Activated naive CD8-positive, alpha-beta T cell treated with anti-CD3 and anti-CD28 coated beads, Interleukin-2, amount 50 U/mL, for 16 hours (primary cell): ENCODE measurements at places on chromosomes 1 and 21.

DNA sequence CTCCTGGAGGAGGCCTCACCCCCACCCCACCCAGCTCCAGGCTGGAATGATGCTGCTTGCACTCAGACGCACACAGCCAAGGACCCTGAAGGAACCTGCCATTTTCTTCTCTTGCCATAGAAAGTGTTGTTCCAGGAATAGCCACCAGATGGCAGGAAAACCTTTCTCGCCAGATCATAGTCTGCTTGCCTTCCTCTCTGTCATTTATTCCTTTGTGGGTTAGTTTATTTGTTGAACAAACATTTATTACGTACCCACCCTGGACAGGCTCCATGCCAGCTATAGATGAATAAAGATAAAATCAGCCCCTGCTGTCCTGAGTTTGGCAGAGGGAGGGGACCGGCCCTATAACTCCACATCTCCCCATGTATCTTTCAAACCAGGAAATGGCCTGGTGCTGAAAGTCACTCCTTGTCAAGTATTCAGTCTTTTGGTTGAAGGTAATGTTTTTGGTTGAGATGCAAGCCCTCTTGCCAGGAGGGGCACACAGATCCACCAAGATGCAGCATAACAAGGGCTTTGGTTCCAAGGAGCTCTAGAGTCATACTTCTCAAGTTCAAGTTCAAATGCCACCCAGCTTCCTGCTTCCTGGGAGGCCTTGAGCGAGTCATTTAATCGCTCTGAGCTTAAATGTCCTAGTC lies 7.0 kb upstream of the KCNC4 start:
- DNase-seq = peak; percentile 47

- no peak for DNase-seq
These were observed 16.6 kb upstream of the ZNF678 start for GRCh38 chr1:227546598-227547309.

DNA sequence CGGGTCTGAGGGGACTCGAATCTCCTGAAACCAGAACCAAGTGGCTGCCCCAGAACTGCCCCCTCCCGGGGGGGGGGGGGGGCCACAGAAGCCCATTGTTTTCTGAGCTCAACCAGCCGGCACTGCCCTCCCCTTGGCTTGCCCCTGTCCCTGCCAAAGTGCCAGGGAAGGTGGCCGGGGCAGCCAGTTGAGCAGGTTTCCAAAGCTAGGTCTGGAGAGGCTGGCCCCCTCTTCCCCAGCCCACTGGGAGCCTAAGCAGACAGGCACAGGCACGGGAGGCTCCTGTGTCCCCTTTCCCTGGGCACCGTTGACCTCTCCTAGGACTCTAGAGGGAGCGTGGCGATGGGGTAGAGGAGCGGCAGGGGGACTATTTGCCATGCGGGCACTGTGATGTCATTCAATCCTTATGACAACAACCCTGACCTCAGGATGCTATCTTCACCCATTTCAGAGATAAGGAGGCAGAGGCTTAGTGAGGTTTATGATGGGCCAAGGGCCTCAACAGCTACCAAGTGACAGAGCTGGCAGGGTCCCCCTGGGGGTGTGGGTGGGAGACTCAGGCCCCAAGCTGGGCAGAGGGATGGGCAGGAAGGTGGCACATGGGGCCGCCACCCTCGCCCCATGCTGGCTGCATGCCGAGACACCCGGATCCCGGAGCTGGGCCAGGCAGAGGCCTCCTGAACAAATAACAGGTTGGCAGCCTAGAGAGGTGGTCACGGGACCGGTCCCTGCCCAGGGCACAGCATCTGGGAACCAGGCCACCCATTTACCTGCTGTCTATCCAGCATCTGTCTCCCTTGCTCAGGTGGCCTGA lies 35.0 kb downstream of the RAP1GAP start:
- no peak for DNase-seq

- DNase-seq = no peak
These were observed 9.4 kb upstream of the FMO3 start for GRCh38 chr1:171081314-171081753.

DNA sequence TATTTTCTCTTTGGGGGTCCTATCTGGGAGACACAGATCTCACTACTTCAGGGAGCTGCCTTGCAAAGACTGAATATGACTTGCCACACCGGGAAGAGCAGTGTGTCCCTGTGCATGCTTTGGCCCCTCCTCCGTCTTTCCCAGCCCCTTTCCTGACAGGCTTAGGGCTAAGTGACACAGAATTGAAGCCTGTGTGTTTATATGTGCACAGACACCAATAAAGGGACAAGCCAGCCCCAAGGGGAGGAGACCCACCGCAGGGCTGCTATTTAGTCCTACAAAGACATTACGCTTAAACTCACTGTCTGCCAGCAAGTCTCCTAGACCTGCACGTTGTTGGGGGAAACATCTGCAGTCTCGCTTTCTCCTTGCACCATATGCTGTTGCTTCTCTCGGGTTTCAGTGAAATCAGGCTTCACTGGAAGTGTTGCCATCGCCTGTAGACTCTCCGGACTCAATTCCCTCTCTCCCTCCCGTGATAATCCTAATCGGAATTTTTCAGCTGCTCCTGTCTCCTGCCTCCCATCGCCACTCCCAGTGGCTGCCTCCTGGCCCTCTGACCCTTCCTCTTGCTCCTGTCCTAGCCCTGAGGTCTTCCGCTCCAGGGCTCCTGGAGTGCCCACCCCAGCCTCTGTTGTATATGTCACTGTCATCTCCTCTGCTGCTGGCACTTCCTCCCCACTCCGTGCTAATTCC lies 58.5 kb upstream of the LRRC53 start:
- no peak for DNase-seq

DNA sequence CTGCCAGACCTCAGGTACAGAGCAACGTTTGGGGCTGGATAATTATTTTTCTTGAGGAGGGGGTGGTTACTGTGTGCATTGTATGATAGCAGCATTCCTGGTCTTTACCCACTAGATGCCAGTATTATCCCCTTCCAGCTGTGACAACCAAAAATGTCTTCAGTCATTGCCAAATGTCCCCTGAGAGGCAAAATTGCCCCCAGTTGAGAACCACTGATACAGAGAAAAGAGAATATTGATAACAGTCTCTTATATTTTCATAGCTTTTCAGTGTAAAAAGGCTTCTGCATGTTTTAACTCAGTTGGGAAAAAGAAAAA lies 51.8 kb upstream of the SYT14 start:
- DNase-seq = no peak

DNA sequence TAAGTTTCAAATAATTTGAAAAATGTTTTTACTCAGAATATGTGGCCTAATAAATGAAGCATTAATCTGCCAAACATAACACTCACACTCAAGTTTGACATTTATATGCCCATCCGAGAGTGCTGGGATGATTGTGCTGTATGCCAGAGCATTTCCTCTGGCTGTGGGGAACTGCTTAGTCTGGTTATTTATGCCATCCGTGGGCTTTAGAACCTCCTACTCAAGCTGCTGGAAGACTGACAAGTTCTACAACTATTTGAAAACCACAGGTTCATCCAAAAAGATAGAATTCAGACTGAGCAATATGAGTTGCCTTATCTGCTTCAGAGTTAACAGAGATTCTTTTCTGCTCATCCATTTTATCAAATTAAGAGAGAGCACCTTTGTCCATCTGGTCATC lies 25.9 kb downstream of the PCNX2 start:
- no peak for DNase-seq

- DNase-seq = no peak
These were observed 5.6 kb downstream of the OSBPL9 start for GRCh38 chr1:51622455-51622913.

- DNase-seq = no peak
These were observed 40.3 kb downstream of the DIRAS3 start for GRCh38 chr1:68010090-68010489.

- DNase-seq = no peak
These were observed 3.5 kb downstream of the GNAT2 start for GRCh38 chr1:109615879-109616278.

DNA sequence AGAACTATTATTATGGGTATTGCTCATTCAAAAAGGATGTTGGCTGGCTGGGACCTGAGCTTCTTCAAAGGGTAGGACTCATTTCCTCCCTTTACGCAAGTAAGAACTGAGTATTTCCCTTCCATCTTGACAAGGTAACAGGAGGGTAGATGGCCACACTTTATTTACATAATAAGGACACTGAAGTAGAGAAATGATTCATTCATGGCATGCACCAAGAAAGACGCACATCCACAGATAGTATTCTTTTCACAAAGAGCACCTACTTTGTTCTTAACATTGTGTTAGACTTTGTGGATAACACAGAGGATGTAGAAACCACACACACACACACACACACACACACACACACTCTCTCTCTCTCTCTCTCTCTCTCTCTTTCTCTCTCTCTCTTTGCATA lies 82.9 kb downstream of the FAM78B start:
- DNase-seq = no peak

DNA sequence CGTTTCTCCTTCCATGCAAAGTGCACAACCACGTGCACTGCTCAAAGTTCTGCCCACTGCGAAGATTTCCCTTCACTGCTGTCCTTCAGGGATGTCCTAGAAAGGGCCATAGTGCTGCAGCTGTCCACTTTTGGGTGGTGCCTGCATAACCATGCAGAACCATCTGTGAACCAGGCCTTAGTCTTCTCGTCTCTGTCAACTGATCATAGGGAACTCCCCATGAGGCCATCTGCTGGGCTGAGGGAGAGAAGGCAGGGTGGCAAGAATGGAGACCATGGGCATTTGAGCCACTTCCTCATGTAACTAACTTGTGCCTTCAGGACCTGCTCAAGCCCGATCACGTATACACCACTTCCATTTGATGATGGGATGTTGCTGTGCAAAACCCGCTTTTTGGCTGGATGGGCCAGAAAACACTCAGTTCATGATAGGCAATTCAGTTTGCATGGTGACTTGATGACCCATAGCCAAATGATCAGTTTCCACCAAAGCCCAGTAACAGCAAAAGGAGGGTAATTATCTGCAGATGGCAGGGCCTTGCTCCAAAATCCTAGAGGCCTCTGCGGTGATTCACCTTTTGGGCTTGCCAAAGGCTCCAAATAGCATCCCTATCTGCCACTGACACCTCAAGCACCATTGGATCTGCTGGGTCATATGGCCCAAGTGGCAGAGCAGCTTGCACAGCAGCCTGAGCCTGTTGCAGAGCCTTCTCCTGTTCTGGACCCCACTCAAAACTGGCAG lies 9.5 kb downstream of the ST6GALNAC5 start:
- DNase-seq = no peak

GRCh38 chr1:206898915-206899431 lies 1.7 kb downstream of the IL24 start:
- no peak for DNase-seq

DNA sequence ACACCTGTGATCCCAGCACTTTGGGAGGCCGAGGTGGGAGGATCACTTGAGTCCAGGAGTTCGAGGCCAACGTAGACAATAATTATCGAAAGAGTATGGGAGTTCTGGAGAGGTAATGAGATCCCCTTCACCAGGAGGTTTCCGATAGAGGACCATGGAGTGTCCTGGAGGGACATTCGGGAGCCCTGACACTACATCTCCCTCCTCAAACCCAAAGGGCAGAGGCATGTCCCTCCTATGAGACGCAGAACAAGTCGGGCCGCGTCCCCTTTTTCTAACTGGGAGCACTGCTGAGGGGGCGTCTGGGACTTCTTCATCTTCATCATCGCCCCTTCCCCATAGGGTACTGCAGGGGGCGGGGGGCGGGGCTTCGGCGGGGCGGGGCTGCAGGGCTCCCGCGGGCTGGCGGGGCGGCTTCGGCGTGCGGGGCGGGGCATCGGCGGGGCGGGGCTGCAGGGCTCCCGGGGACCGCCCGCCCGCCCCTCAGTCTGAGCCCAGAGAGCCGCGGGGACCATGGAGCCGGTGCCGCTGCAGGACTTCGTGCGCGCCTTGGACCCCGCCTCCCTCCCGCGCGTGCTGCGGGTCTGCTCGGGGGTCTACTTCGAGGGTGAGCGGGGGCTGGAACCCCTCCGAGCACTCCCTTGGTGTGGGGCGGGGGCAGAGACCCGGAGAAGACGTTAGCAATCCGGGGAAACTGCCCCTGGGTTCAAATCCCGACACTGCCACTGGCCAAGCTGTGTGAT lies at the start of gene THEMIS2:
Gene THEMIS2 (plus strand): TSS at position 486 of the 743 bp plus-strand sequence. CDS start 28 bp downstream, at position 514.
- peak; percentile 60 for DNase-seq

DNA sequence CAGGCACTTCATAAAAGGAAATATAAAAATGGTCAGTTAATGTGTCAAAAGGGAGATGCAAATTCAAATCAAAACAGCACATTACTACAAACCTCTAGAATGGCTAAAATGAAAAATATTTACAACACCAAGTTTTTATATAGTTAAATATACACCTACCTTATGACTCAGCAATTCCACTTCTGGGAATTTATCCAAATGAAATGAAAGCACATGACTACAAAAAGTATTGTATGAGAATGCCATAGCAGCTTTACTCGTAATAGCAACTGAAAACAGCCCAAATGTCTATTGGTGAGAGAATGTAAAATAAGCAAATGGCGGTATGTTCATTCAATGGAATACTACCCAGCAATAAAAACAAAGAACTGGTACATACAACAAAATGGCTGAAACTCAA lies 175.8 kb upstream of the SPAG17 start:
- DNase-seq = no peak

DNA sequence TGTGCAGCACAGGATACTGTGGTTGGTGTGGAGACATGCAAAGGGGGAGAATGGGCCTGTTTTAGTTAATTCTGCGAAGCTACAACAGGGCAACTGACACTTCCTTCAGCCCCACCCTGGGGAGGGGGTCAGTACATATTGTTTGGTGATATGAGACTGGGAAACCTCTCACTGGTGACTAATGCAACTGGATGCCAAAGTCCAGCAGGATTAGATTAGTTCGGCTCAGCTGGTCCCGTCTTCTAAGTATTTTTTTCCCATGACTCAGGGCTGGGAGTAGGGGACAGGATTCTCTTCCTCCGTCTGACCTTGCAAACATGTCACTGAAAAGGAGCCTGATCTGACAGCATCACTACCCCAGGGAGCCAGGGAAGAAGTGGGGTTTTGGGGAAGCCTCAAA lies 43.0 kb downstream of the PLXNA2 start:
- DNase-seq = no peak

- DNase-seq = no peak
These were observed 16.9 kb downstream of the MTFR1L start for GRCh38 chr1:25836695-25837094.

DNA sequence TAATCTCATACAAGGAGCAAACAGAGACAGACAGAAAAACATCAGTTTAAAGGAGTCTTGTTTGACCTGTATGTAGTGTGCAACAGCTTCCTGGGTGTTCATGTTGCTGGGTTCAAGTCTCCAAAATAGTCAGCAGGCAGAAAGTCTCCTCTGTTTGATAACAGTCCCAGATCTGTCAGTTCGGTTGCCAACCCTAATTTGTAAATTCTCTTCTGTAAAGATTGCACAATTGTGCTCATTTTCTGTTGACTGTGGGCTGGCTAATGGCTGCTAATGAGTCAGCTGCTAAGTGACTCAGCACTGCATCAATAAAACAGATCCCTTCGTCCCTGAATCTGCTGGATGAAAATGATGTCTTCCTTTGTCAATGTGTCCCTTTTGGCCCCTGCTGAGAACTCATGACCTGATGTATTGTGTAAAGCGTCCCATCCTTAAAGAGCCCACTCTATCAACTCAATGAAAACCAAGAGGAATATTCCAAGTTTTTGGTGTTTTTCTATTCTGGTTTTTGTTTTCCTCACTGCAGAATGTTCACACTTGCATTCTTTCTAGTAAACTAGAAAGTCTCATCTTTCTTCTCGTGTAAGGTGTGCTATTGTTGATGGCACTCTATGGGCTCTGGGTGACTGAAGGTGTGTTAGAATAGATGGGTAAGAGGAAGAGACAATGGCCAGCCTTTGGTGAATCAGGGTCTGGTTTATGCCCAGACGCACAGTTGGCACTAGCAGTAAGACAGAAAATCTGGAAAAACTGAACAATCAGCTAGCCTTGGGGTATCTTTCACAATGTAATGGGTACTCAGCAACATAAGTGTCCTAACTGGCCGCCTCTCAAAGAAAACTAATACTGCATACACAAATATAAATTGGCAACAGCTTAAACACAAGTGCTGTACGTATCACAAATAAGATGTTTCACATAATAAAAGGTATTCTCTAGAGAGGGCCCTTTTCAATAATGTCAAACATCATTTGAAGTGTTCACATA lies 75.1 kb upstream of the SIPA1L2 start:
- DNase-seq = no peak
